Activated CD8-positive, alpha-beta memory T cell treated with anti-CD3 and anti-CD28 coated beads, Interleukin-2, amount 50 U/mL, for 48 hours (primary cell): ENCODE measurements at places on chromosomes 2 and 18.

- DNase-seq = no peak
Measured at GRCh38 chr2:74472945-74473258, 422 bp upstream of the MRPL53 start.

- DNase-seq = no peak
Measured at GRCh38 chr18:61988100-61988499, 95.3 kb upstream of the RNF152 start.

GRCh38 chr2:105518897-105519296 lies 120.0 kb upstream of the FHL2 start:
- DNase-seq = no peak

GRCh38 chr2:112692918-112693317 lies 27.9 kb upstream of the NT5DC4 start:
- peak; percentile 65 for DNase-seq

GRCh38 chr2:113337809-113338208 lies 59.1 kb upstream of the PAX8 start:
- no peak for DNase-seq
